ENCODE measurements at places on chromosomes 2 and 18. TPM values are rescaled to one million over a fixed set of nuclear protein-coding genes. Genes with fewer than 3 reads are reported as not detected.

- no peak for DNase-seq
Measured at GRCh38 chr18:55487997-55488396, 100.0 kb downstream of the TCF4 start.

DNA sequence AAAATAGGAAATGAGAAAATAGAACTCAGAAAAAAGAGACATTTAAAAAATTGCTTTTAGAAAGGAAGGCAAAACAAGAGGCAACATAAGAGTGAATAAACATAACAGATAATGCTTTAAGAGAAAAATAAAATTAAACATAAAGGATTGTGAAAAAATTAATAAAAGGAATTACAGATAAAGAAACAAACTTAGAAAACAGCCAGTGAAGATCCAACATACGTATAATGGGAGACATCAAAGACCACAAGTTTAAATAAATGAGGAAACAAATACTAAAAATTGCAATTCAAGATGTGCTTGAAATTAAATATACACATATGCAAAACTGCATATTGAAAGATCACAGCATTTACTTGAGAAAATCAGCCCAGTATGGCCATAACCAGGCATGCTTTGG, 448.9 kb downstream of the NBAS start:
- peak; percentile 47 for DNase-seq

- no peak for DNase-seq
Measured at GRCh38 chr2:3294493-3294892, 83.1 kb downstream of the EIPR1 start.

DNA sequence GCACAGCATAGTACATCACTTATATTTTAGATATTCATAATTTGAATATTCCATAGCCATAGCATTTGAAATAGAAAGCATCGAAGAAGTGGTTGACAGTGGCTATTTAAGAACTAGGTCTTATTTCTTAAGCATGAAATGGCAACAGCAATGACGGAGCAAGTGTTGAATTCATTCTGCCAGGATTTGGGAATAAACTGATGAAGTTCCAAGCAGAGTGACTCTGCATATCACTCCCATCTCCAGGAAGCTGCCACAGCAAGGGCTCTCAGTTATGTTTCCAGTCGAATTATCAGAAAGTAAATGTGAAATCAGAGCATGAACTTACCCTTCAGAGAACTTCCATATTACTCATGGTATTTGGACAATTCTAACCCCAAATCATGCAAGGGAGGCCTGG, 208.1 kb downstream of the IKZF2 start:
- DNase-seq, result no peak

DNA sequence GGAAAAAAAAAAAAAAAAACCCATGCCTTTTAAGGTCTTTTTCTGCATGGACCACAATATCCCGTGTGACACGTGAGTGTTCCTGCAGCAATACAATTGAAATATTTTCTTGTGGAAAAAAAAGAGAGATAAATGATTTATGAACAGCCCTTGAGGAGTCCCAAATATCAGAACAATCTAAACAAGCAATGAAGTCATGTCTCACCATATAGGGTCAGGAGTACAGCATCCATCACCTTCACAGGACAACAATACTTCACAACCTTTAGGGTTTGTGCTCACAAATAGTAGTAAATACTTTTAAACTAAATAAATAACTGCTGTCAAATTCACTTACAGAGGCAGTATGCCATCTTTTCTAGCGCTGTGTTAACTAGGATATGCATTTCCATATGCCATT, 87.9 kb downstream of the ZEB2 start:
- DNase-seq, result no peak

Gene TCF23
- not detected for total RNA-seq

DNA sequence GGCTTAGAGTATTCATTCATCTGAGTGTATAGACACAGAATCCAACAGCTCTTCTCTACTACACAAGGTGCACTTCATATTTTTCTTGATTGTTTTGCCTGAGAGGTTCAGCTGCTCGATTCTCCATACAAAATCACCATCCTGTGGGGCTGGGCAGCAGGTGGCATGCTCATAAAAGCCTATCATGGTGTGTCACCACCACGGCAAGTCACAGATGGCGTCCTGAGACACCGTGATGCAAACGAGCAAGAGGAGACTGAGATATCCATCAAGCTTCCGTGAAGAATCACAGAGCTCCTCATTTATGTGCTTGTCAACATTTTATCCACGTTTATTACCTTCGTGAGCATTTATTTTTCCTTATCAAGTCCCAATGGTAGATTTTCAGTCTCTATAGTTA, 22.4 kb upstream of the NRP2 start:
- no peak for DNase-seq

- no peak for DNase-seq
Measured at GRCh38 chr18:74427442-74428112, 29.5 kb downstream of the DIPK1C start.

DNA sequence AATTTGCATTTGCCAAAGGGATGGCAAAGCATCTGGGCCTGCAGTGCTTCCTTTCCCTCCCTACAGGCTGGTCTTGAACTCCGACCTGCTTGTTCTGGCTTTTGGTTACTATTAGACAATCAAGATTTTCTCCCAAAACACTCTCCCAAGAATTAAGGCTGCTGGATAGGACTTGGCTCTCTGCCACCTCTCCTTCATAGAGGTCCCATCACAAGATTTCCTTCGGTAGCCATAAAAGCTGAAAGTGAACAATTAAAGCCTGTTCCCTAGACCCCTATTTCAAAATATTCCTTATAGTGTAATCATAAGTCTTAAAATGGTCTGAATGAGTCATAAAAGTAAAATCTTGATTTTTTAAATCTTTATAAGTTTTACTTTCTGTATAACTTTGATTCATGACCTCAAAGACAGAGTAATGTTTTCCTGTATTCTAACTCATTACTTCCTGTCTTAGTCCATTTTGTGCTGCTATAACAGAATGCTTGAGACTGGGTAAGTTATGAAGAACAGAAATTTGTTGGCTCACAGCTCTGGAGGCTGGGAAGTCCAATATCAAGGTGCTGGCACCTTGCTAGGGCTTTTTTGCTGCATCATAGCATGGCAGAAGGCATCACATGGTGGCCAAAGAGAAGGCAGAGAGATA, 37.8 kb upstream of the TNP1 start:
- DNase-seq, result no peak

Gene NEB
- 0.94 TPM for total RNA-seq

DNA sequence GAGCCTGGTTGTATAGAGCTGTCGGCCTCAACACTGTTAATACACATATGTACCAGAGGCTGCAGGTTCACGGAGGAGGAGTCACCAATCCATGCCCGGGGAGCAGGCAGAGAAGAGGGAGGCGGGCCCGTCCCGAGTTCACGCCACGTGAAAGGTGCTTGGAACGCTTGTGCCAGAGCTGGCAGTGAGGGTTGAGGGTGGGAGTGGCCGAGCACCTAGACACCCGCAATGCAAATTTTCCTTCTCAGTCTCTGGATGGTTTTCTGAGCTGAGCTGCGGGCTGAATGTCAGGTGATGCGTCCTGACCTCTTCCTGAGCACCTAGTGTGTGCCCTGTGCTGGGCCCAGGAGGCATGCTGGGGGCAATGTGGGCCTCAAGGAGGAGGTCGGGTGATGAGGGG, 52.2 kb downstream of the ODC1 start:
- no peak for DNase-seq

GRCh38 chr2:49032126-49032525, 122.2 kb downstream of the FSHR start:
- DNase-seq, result no peak

- DNase-seq, result no peak
Measured at GRCh38 chr2:206245265-206245672, 29.2 kb upstream of the ZDBF2 start.

Gene LYG1
- total RNA-seq, result 1.1 TPM

GRCh38 chr2:225764346-225764745, 364.8 kb downstream of the NYAP2 start:
- DNase-seq, result peak; percentile 29

DNA sequence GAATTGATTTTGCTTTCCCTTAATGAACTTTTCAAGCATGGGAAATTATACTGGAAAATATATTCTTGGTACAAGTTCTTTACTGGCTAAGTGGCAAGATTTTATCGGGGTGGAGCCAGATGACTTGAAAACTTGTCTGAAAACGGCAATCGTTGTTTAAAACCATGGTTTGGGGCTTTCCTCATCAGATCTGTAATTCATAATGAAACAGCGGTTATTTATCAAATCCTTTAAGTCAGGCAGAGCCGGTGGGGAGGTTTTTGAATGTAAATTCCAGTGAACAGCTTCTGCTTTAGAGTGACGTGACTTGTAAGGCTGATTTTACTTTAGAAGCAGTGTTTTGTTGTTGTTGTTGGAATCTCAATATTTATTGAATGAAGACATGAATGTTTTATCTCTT, 2.6 kb downstream of the SEC11C start:
- no peak for DNase-seq

- peak; percentile 81 for DNase-seq
Measured at GRCh38 chr18:75502286-75502685, 74.8 kb upstream of the SMIM21 start.

- DNase-seq, result no peak
Measured at GRCh38 chr2:241163601-241164118, 13.4 kb downstream of the PPP1R7 start.

Gene ELOA2
- not detected for total RNA-seq

DNA sequence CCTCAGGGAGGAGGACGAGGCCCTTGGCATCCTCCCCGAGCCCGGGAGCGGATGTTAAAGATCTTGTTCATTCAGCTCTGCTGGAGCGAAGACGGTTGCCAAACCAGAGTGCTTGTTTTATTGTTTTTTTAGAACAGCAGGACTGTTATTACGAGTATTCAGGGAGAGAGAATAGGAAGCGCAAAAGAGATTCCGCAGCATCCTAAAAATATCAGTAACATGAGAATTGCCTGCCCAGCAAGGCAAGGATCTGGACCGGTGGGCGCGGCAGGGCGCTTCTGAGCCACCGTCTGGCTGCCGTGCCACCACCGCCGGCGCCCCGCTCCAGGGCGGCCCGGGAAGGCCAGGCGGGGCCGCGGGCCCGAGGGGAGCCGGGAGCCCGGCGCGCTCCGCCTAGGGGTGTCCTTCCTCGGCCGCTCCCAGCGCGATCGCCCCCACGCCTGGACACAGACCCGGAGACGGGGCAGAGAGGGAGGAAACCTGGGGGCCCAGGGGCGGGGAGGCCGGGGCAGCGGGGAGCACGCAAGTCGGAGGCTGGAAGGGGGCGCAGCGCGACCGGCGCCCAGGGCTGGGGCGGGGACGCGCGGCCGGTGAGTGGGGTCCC, 843 bp downstream of the CYS1 start:
- peak; percentile 69 for DNase-seq

GRCh38 chr2:212957624-212958023, 193.8 kb downstream of the IKZF2 start:
- DNase-seq, result no peak

- no peak for DNase-seq
Measured at GRCh38 chr2:2107627-2108026, 223.4 kb downstream of the MYT1L start.

DNA sequence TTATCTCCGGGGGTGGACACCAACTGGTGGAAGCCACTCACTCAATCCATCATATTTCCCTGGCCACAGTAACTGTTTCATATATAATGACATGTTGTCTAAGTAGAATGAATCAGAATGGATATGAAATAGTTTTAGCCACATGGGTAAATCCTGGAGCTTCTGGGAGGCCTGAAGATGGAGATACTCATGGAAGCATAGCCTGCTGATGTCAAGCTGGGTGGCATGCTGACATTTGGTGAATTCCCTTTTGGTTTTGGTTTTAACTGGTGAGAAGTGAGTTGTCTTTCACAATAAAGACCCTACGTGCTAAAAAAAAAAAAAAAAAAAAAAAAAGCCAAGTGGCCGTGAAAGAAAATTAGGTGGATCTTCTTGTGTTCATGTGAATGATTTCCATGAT, 105.3 kb upstream of the ITGA6 start:
- no peak for DNase-seq

- DNase-seq, result no peak
Measured at GRCh38 chr2:241551998-241552737, 6.4 kb upstream of the BOK start.

- no peak for DNase-seq
Measured at GRCh38 chr2:67883316-67884087, 179.3 kb downstream of the C1D start.

- no peak for DNase-seq
Measured at GRCh38 chr2:38214209-38214717, 138.3 kb upstream of the CYP1B1 start.

DNA sequence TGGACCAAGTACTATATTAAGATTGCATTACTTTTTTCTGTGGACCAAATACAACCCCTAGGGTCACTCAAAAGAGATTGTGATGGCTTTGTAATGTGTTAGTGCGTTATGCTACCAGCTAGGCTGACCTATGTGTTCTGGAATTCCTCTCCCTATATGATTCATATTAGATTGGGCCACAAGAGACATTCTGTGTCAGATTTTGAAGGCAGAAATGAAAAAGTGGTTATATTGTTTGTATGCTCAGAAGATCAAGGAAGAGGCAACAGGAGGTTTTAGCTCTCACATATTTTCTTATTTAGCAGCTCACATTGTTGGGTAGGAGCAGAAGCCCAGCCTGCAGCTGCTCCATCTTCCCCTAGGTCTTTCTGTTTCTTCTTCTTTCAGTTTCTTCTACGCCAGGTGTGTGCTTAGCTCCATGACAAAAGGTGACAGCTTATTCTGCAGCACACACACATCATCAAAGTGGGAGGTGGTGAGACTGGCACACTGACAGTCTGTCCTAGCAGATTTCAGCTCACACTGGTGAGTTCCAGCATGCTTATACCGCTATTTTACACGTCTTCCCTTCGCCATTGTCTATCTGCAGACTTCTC, 156.8 kb upstream of the UBE2E3 start:
- DNase-seq, result peak; percentile 67

DNA sequence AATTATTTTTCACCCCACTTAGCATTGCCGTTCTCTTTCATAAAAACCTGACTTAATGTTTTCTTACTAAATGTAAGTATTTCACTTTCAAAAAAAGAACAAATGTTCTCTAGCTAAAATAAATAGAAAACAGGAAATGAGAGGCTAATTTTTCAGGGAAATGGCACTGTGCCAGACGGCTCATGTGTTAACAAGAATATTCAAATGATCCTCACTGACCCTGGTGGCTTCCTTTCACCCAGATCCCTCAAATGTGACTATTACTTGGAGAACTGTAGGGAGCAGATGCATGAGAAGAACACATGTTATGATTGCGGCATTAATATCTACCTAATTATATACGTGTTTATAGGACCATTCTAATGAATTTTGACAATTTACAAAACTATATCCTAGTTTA, 827.7 kb downstream of the SOCS6 start:
- DNase-seq, result no peak

DNA sequence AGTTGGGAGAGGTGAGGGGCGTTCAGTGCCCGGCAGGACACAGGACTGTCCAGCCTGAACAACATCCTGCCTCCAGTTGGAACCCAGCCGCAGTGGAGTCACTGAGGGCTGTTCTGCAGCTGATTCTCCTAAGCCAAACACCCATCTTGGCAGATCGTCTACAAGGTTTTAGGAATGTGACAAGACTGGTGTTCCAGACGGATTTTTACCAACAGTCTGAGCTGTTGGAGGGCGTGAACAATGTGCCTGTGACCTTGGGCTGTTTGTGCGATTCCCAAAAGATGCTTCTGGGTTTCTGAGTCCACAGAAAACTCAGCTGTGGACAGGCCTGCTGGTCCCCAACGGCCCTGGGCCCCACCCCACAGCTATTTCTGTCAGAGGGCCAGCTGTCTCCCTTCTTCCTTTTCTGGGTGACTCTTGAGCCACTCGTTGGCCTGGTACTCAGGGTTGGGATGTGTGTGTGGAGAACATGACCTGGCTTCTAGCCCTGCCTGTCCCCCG, 5.7 kb downstream of the LRRFIP1 start:
- DNase-seq, result no peak

GRCh38 chr2:233142355-233142897, 82.3 kb downstream of the INPP5D start:
- no peak for DNase-seq

Gene GPR39
- total RNA-seq, result 4.0 TPM

Gene GULP1
- 39.4 TPM for total RNA-seq

All from astrocyte (in vitro differentiated cells and primary cell).